Activated T-helper 2 cell treated with anti-CD3 and anti-CD28 coated beads, Interferon-gamma antibody, Interleukin-2, Interleukin-4, amounts not matched to agents 10 μg/mL and 5 μg/mL and 100 μg/mL, durations not matched to agents 14 hours and 24 hours and 36 hours (primary cell): ENCODE measurements at places on chromosomes 3 and 15.

GRCh38 chr3:50557915-50558314, 9.6 kb downstream of the C3orf18 start:
- H3K4me3 ChIP-seq: no peak overlapping the region
- H3K4me1 ChIP-seq: peaks cover 7% of the 10 kb centered on the region
- no peaks in the 10 kb centered on the region for H3K27me3 ChIP-seq
- H3K36me3 ChIP-seq: peaks cover 9% of the 10 kb centered on the region
- DNase-seq: no peak

DNA sequence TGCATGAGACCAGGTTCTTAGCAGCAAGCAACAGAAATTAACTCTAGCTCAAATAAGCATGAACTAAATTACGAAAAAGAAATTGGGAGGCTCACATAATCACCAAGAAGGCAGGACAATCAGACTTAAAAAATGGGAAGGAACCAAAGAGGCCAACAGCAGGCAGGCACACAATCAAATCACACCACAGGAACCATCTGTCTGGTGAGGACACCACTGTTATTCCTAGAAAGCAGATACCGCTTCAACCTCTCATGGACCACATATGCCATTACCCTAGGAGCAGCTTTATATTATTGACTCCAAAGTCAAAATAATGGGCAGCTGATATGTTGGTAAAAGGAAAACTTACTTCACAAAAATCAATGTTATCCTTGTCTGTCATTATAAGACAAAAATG, 51.6 kb downstream of the SUCLG2 start:
- H3K4me1 ChIP-seq: peaks cover 48% of the 10 kb centered on the region
- peaks cover 64% of the 10 kb centered on the region for H3K36me3 ChIP-seq
- H3K27ac ChIP-seq: no peak overlapping the region
- H3K4me3 ChIP-seq: no peak overlapping the region
- DNase-seq: no peak

DNA sequence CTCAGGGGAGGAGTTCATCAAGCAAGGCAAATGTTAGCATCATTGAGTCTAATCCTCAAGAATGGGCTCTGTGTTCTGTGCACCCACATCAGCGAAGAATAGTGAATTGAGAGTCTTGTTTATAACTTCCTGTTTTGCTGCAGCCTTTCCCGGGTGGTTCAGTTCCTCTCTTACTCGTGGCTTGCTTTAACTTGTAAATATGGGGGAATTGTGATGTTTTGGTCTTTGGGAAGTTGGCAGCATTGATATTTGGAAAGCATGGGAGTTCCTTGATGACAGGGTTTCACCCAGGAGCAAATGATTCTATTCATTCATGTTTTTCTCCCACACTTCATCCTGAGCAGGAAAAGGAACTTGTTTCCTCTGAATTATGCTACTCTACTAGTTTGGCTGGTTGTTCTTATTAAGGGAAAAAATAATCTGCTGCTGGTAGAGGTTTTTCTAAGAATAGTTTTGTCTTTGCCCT, 40.4 kb downstream of the GPD1L start:
- no peaks in the 10 kb centered on the region for H3K27me3 ChIP-seq
- H3K4me3 ChIP-seq: no peak overlapping the region
- H3K27ac ChIP-seq: no peak overlapping the region
- H3K4me1 ChIP-seq: peaks cover 2% of the 10 kb centered on the region

DNA sequence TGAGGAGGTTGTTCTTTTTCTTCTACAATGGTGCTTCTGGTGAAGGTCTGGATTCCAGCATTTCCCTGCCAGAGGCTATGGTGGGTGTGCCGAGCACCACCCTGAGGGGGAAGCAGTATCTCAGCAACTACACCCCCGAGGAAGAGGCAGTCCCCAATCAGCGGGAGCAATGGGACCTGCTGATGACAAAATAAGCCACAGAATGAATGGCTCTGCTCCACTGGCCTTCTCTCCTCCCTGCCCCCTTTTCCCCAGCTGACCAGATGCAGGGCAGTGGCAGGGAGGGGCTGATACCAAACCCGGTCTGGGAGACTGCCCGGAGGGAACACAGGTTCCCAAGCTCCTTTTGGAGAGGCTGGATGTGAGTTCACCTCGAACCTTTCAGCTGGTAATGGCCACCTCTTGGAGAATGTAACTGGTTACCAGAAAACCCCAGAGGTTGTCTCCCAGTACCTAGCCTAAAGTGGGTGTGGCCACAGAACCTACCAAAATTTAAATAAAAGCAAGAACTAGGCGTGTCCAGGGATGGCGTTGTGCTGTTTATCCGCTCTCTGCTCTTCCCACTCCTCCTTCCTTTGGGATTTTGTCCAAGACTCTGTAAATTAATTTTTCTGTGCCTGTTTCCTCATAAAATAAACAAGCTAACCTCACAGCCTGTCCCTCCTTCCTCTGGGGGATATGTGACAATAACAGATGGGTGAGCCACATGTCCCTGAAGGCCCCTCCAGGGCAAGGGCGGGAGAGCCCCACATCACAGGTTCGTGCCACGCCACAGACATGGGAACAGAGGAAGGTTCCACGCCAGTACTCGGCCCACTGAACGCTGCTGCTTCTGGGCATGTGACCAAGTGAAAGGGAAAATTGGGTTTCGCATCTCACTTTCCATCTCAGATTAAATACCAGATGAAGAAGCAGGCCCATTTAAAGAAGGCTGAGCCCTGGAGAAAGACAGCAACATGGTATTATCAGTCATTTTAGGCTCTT, 35.1 kb upstream of the SPTBN5 start:
- no peak for DNase-seq
- H3K4me1 ChIP-seq: peaks cover 23% of the 10 kb centered on the region
- no peaks in the 10 kb centered on the region for H3K27me3 ChIP-seq

GRCh38 chr15:32861761-32862160, 144.0 kb downstream of the GREM1 start:
- no peaks in the 10 kb centered on the region for H3K36me3 ChIP-seq
- DNase-seq: no peak
- no peak overlapping the region for H3K4me3 ChIP-seq

DNA sequence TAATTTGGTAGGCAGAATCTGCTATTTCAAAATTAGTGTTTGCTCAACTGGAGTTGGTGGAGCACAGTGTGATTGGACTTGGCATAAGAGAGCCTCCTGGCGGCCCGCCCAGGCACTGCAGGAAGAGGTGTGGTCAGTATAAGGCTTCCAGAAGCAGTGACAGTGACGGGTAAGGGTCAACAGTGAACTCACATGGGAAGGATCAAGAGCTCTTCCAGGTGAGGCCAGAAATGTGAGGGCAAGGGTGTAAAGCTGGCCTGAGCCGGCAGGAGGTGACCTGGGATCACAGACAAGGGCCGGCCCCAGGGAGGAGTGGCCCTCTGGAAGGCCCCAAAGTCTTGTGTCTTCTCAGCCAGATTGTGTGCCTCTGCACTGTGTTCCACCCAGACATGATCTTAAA, 93.2 kb upstream of the RNF7 start:
- H3K36me3 ChIP-seq: no peaks in the 10 kb centered on the region
- no peaks in the 10 kb centered on the region for H3K4me1 ChIP-seq
- no peaks in the 10 kb centered on the region for H3K27me3 ChIP-seq
- H3K27ac ChIP-seq: no peak overlapping the region
- peak; percentile 59 for DNase-seq

GRCh38 chr15:59236394-59236793, 29.8 kb downstream of the LDHAL6B start:
- no peak overlapping the region for H3K4me3 ChIP-seq
- H3K27me3 ChIP-seq: peaks cover 7% of the 10 kb centered on the region
- no peak for DNase-seq

- H3K36me3 ChIP-seq: peaks cover 8% of the 10 kb centered on the region
- H3K4me3 ChIP-seq: peak overlapping the region; percentile 78
- no peak for DNase-seq
- peaks cover 18% of the 10 kb centered on the region for H3K4me1 ChIP-seq
- peak overlapping the region; percentile 42 for H3K27ac ChIP-seq
Measured at GRCh38 chr3:100333970-100334487, 528 bp upstream of the NIT2 start.

DNA sequence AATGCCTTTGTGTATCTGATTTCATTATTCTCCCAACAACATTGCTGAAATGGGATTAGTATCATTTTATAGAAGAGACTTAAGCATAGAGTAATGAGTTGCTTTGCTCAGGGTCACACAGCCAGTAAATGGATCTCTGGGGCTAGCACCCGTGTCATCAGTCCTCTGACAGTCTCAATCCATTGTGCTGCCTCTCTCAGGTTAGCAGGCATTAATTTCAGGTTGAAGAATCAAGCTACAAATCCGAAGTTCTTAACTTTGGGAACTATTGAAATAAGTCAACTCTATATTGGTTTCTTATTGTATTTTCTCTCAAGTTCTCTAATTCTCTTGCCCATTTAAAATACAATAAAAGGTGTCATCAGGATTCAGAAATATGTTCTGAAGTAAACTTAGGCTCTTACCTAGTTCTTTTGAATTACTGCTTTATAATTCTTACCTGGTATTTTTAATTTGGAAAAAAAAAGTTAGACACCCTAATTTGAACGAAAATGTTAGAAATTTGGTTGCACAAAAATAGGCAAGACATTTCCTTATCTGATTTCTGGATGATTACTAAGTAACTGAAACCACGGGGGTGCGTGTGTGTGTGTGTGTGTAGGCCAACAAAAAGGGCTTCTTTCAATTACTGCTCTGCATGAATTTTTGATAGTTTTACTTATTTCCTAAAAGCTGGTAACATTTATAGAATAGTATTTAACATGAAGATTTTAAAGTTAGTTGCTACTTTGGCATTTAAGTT, 189.8 kb downstream of the MBNL1 start:
- H3K27me3 ChIP-seq: no peaks in the 10 kb centered on the region
- H3K4me3 ChIP-seq: peak overlapping the region; percentile 26
- peak overlapping the region; percentile 39 for H3K27ac ChIP-seq
- H3K36me3 ChIP-seq: peaks cover 60% of the 10 kb centered on the region
- peaks cover 31% of the 10 kb centered on the region for H3K4me1 ChIP-seq

DNA sequence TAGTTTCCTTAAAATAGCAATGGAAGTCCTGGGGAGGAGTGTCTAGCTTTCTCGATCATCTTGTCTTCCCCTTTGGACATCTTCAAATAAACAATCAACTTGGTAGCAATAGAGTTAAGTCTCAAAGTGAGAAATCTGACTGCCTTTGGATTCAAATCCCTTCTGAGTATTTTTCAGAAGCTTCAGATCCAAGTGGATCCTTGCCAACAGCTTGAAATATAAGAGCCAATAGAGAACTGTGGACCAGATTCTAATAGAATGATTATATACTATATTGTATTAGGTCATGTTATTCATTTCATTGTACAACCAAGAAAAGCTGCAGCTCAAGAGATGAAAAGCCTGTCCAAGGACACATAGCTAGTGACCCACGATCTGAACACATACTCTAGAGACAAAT, 60.2 kb downstream of the SYNPR start:
- no peak overlapping the region for H3K27ac ChIP-seq
- H3K27me3 ChIP-seq: peaks cover 5% of the 10 kb centered on the region
- H3K4me3 ChIP-seq: no peak overlapping the region
- peaks cover 1% of the 10 kb centered on the region for H3K4me1 ChIP-seq
